Tracheal epithelial cell (primary cell): ENCODE measurements at places on chromosomes 1 and 21. TPM values are rescaled to one million over a fixed set of nuclear protein-coding genes. Genes with fewer than 3 reads are reported as not detected.

Gene RHBDL2
- total RNA-seq: 3.2 and 8.4 TPM in 2 replicates

Gene PDC
- total RNA-seq: not detected in 2 replicates

Gene AXDND1
- 0.48 and 2.3 TPM in 2 replicates for total RNA-seq

Gene RHOU
- total RNA-seq: 0.43 and 0.48 TPM in 2 replicates

Gene NLRP3
- total RNA-seq: 3.4 TPM in 1 of 2 replicates, not detected in the other

Gene BSND
- total RNA-seq: not detected in 2 replicates

Gene MYOG
- not detected in 2 replicates for total RNA-seq

Gene HCN3
- 0.43 and 0.72 TPM in 2 replicates for total RNA-seq

Gene ERICH3
- under 0.01 TPM in 1 of 2 replicates, not detected in the other for total RNA-seq

Gene ASCL5
- total RNA-seq: 0.21 TPM in 1 of 2 replicates, not detected in the other

Gene DCST1
- total RNA-seq: 0.21 TPM in 1 of 2 replicates, not detected in the other

Gene KCNA2
- total RNA-seq: not detected in 2 replicates

Gene DDI2
- 13.0 and 20.7 TPM in 2 replicates for total RNA-seq

Gene TMEM82
- total RNA-seq: not detected in 2 replicates

Gene IFI44L
- total RNA-seq: 0.96 TPM in 1 of 2 replicates, not detected in the other

Gene SRGAP2
- 12.6 and 27.5 TPM in 2 replicates for total RNA-seq

Gene RNU1-3
- under 0.01 TPM in 2 replicates for total RNA-seq

Gene OPTC
- not detected in 2 replicates for total RNA-seq

Gene UMODL1
- not detected in 2 replicates for total RNA-seq

Gene FMO3
- not detected in 2 replicates for total RNA-seq
